ENCODE measurements at places on chromosomes 6 and 20.

GRCh38 chr20:11807054-11808048, 110.3 kb upstream of the BTBD3 start:
- DNase-seq = no peak

GRCh38 chr6:129787816-129788215, 73.3 kb downstream of the TMEM244 start:
- DNase-seq = no peak

DNA sequence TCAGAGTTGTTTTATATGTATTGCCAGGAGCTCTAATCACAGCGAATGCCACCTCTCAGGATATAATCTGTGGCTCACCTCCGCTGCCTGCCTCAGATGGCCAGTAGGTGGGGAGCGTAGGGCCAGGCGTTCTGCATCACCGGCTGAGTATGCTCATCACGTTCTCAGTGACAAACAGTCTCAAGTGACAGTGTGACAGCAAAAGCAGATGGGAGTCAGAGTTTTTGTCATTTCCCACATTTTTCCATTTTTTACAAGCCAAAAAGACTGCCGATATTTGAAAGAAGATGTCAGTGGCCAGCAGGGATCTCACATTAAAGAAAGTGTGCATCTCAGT, 208.7 kb downstream of the ALDH8A1 start:
- DNase-seq = no peak

GRCh38 chr6:90610751-90611542, 24.1 kb upstream of the MAP3K7 start:
- peak; percentile 25 for DNase-seq

DNA sequence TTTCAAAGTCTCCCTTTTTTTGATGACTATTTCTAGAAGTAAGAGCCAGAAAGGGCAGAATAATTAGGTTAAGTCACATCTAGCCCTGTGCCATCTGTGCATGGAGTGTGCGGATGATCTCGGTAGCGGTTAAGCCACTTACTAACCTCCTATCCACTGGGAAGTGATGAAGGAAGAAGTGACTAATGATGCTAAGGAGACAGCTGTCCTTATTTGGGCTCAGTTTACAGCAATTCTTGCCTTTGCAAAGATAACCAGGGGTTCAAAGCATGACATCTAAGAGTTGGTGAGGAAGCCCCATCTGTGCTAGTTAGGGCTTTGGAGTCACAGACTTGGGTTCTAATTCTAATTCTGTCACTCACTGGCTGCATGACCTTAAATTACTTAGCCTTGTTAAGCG, 62.4 kb upstream of the RREB1 start:
- DNase-seq = no peak

DNA sequence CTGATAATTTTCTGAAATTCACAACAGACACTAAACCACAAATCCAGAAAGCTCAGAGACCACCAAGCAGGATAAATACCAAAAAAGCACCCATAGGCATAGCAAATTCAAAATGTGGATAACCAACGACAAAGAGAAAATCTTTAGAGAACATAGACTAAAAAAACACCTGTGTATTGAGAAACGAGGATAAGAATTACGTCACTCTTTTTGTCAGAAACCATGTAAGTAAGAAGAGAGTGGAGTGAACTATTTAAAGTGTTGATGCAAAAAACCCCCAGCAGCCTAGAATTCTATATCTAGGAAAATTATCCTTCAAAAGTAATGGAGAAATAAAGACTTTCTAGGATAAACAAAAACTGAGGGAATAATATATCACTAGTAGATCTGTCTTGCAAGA, 126.9 kb upstream of the SCGN start:
- DNase-seq = no peak

- no peak for DNase-seq
Observed at GRCh38 chr20:17909869-17910321, 58.7 kb downstream of the SNX5 start.

GRCh38 chr6:41704028-41704427, 31.4 kb downstream of the TFEB start:
- DNase-seq = no peak

- DNase-seq = no peak
Observed at GRCh38 chr6:101458336-101458735, 64.8 kb downstream of the GRIK2 start.

DNA sequence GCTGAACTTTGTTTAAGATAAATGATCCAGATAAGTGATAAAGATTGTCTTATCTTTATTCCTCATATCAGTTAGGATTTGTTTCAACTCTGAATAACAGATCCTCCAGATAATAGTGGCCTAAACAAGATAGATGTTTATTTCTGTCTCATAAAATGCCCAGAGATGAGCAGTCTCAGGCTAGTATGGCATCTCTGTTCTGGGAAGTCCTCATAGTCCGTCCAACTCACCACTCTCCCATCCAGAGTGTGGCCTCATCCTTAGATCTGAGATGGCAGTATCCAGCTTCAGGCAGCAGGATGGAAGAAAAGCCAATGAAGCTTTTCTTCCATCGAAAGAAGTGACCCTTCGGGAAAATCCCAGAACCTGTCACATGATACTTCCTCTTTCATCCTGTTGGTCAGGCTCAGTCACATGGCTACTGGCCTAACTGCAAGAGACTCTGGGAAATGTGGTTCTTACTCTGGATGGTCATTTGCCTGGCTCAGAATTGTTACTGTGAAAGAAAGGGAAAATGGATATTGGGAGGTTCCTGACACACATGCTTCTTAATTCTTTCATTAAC, 29.4 kb upstream of the TAGAP start:
- no peak for DNase-seq

DNA sequence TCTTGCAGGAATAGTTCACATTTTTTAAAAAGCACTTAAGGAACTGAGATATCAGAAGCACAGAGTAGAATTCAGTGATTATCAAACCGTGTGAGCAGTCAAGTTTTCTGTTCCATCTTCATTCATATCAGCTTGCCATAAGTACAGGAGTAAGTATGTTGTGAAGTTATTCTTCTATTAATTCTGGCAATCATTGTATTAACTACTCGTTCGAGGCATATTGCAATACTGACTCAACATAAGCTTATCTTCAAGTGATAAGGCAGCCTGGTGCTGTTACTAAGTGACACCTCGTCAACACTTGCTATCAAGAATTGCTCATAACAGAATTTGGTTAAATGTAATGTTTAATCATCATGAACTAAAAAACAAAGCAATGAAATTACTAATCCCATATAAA, 75.7 kb upstream of the SNX9 start:
- no peak for DNase-seq

GRCh38 chr20:11001764-11002540, 328.2 kb upstream of the JAG1 start:
- DNase-seq = no peak

- DNase-seq = no peak
Observed at GRCh38 chr6:116244284-116244683, 9.6 kb downstream of the TSPYL4 start.

GRCh38 chr6:145660676-145661075, 74.6 kb downstream of the EPM2A start:
- DNase-seq = no peak

DNA sequence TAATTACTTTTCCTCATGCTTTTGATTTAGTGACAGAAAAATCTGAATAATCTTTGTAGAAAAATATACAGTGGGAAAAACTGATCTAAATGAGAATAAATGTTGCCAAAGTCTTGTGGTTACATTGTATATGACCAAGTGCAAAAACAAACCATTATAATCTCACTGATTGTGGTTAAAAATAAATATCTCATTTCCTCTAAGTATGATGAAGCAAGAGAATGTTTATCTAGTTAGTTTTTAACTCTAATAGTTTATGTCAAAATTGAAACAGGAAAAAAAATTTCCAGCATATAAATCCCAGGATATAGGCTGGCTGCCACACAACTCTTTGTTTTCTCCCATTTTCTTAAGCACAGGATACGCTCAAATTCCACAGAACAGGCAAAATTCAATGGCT, 392.7 kb upstream of the ID4 start:
- no peak for DNase-seq

- DNase-seq = no peak
Observed at GRCh38 chr6:2375443-2375842, 130.0 kb upstream of the GMDS start.

GRCh38 chr6:136921936-136922684, at the start of gene SLC35D3:
Gene SLC35D3 (plus strand): TSS chr6:136922301. CDS start chr6:136922429, 128 bp downstream.
- peak; percentile 11 for DNase-seq

- no peak for DNase-seq
Observed at GRCh38 chr6:24430086-24430485, 27.4 kb downstream of the MRS2 start.

DNA sequence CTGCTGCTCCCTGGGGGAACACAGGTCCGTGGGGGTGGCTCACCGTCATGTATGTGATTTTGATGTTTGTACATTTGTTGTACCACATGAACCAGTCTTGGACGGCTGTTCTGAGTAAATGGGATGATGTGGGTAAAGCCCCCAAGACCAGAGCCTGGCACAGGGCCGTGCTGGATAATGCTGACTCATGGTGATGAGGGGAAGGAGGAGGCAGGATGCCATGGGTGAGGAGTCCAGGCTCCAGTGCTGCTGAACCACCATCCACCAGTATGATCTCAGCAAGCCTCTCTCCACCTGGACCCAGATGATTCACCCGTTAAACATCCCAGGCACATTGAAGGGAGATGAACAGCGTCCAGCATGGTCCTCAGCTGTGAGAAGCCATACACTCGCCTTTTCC, 9.6 kb upstream of the APCDD1L start:
- DNase-seq = no peak

GRCh38 chr6:134466771-134467525, 149.0 kb upstream of the SGK1 start:
- DNase-seq = no peak

DNA sequence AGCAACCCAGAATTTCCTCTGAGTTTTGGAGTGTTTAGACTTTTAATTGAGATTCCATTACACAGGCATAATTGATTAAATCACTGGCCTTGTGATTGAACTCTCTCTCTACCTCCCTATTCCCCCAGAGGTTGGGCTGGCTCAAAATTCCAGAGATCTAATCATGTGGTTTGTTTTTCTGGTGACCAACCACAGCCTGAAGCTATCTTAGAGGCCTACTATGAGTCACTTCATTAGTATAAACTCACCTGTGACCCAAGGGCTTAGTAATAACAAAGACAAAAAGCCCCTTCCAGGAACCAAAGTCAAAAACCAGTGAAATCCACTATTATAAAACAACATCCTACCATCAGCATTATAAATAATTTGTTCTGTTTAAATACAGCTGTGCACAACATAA, 992.5 kb upstream of the CITED2 start:
- DNase-seq = no peak

DNA sequence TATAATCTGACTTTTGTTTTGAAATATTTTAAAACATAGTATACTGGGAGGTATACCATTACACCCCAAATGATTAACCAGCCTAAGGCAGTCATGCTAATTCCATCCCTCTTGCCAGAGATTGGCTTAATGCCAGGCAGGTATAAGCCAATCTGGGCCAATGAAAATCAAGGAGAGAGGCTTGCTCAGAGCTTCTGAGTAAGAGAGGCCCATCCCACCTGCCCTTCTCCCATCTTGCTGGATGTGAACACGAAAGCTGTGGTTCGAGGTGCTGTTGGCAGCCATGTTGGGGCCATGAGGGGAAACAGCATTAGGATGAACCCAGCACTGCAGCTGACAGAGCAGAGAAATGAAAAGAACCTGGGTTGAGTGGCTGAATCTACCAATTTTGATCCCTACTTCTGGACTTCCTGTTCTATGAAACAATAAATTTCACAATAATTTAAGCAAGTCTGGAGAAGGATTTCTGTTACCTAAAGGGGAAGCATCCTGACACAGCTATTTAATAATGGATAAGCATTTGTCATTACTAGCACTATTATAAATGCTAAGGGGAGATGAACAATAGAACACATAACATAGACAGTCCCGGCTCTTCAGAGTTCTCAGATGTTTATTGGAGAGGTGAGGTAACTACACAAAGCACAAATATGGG, 152.3 kb downstream of the CDC5L start:
- no peak for DNase-seq

- DNase-seq = no peak
Observed at GRCh38 chr6:68689910-68690309, 54.8 kb downstream of the ADGRB3 start.

- DNase-seq = no peak
Observed at GRCh38 chr6:96234444-96234843, 218.7 kb downstream of the FUT9 start.

GRCh38 chr6:139270249-139270648, 21.5 kb downstream of the TXLNB start:
- no peak for DNase-seq

DNA sequence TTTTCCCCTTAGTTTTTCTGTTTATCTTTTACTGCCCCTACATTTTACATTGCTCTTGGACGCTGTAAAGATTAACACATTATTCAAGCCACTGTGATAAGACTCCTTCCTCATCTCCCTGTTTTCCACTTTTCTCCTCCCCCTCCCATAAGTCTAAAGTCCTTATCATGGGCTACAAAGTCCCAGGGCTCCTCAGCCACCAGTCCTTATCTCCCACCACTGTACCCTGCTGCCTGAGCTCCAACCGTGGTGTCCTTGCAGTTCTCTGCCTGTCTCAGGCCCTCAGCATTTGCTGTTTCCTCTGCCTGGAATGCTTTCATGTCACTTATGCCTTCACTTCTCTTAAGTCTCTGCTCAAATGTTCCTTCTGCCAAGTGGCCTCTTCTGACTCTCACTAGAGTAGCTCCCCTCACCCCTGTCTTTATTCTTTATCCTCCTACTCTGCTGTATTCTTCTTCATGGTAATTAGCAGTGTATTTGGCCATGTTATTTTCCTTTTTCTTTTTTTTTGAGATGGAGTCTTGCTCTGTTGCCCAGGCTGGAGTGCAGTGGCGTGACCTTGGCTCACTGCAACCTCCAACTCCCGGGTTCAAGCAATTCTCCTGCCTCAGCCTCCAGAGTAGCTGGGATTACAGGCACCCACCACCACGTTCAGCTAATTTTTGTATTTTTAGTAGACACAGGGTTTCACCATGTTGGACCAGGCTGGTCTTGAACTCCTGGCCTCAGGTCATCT, 10.8 kb upstream of the LATS1 start:
- DNase-seq = no peak

DNA sequence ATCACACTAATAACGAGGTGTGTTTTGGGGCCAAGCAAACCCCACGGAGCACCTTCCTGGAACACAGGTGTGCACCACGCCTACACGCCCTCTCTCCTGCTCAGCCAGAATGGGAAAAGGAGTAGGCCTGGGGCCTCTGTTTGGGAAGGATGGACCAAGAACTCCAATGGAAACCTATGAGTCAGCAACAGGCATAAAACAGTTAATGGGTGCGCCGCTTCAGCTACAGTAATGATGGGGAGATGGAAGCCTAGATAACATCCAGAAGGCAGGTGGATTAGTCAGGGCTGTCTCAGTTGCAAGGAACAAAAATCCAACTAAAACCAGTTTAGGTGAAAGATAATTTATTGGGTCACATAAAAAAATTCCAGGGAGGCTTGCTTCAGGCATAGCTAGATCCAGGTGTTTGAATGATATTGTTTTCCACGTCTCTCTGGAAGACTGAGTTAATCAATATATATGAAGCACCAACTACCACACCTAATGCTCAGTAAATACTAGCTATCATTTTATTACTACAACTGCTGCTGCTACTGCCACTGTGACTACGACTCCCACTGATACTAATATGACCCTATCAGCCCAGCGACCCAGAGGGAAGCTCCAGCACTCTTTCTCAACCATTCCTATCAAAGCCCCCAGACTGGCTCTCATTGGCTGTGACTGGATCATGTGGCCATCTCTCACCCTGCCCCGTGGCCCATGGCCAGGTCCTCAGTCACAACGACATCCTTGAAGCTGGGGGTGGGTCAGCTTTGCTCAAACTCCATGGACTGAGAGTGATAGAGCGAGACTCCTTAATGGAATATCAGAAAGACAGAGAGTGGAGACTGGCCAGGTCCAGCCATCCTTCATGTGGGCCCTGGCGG, 155.2 kb upstream of the PTPN1 start:
- DNase-seq = no peak

GRCh38 chr20:21092806-21093205, 13.4 kb downstream of the LINC00237 start:
- no peak for DNase-seq

All from stimulated activated CD4-positive, alpha-beta T cell treated with anti-CD3 and anti-CD28 coated beads, Interleukin-4, amount 100 ng/mL, for 1 hour (primary cell).